Left lobe of liver (tissue), 2 donors: ENCODE measurements at places on chromosomes 2 and 18. TPM values are rescaled to one million over a fixed set of nuclear protein-coding genes. Genes with fewer than 3 reads are reported as not detected.

DNA sequence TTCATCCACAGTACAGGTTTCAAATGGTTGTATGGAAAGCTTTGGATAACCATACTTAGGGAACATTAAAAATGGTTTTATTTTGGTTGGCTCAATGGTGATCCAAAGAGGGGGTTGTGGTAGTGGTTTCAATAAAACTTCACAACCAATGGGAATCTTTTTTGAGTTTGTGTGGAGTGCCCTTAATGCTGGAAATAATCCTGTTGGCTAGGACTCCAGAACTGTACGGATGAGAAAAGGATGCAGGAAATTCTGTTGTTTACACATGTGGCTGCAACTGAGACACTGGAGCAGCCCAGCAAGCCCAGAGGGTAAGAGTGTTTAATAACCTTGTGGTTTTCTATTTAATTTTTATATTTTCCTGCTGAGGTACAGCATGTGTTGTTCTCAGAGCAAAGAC, at the start of gene CCDC102B:
TSS of gene CCDC102B (plus strand) at position 210 of the 400 bp plus-strand sequence. CDS start 38,684 bp downstream, outside the sequence.
- DNase-seq = no peak

The CFAP221 gene
- 1.2 TPM for total RNA-seq

GRCh38 chr2:155830351-155830750, 502.2 kb downstream of the NR4A2 start:
- no peak for DNase-seq

- DNase-seq = no peak
Measured at GRCh38 chr2:23100406-23100805, 284.6 kb upstream of the KLHL29 start.

DNA sequence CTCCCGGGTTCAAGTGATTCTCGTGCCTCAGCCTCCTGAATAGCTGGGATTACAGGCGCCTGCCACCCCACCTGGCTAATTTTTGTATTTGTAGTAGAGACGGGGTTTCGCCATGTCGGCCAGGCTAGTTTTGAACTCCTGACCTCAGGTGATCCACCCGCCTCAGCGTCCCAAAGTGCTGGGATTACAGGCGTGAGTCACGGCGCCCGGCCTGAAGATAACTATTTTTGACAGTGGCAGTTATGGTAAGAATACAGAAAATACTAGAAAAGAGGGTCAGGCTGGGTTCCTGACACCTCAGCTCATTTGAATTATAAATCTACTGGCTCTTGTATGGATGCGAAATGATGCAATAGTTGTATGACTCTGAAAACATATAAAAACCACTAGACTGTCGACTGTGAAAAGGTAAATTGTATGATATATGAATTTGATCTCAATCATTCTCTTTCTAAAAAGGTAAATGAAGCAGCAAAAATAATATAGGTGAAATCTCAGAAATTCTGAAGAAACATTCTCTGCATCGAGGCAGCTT, 11.1 kb upstream of the DGKD start:
- DNase-seq = no peak

The APLF gene
- total RNA-seq = 1.1 TPM

DNA sequence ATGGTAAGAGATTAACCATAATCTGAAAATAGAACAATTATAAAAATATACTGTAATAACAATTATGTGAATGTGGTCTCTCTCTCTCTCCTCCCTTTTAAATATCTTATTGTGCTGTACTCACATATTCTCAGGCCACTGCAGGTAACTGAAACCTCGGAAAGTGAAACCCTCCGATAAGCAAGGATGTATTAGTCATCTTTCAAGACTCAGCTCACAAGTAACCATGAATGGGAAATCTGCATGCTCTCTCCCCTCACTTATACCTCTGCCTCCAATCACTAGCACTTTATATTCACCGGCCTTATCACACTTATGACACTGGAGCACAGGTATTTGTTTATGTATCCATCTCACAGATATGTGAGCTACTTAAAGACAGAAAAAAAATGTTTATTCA, 139.7 kb downstream of the LRP2 start:
- no peak for DNase-seq

The ATP8B1 gene
- 12.1 TPM for total RNA-seq

- no peak for DNase-seq
Measured at GRCh38 chr18:44668270-44668975, 12.3 kb upstream of the SETBP1 start.

DNA sequence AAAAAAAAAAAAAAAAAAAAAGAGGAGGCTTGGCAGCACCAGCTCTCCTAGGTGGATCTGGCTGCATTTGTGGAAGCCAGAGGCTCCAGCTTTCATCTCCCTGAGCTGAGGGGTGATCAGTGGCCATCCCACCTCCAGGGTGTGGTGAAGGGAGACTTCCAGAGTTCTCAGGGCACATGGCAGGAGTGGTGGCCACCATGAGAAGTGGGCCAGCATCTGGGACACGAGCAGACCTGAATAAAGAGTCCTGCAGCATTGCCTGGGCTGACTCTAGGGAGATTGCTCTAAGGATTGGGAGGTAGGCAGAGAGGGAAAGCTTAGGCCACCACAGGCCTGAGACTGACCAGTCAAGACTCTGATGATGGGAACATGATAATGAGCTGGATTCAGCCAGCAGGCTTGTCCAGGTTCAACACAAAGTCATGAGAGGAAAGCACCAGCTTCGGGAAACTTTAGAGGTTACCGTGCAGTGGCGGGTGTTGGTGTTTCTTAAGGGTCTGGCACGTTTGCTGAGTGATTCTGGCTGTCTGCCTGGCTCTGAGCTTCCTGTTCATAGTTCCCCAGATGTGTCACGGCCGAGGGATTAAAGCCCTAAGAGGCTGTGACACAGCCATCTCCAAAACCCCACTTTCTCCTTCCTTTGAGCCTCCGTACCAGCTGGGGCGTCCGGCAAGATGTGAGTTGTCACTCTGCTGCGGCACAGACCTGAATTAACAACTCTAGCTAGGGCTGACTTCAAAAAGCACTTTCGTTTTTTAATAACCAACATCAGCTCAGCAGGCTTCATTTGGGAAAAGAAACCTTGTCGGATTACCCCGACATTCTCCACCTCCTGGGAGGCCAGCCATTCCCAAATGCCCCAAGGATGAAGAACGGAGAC, 38.3 kb upstream of the IL1R1 start:
- peak; percentile 73 for DNase-seq

The RESP18 gene
- not detected for total RNA-seq

The VIL1 gene
- 2.6 TPM for total RNA-seq

- DNase-seq = no peak
Measured at GRCh38 chr18:6132751-6133368, 237.5 kb upstream of the TMEM200C start.

DNA sequence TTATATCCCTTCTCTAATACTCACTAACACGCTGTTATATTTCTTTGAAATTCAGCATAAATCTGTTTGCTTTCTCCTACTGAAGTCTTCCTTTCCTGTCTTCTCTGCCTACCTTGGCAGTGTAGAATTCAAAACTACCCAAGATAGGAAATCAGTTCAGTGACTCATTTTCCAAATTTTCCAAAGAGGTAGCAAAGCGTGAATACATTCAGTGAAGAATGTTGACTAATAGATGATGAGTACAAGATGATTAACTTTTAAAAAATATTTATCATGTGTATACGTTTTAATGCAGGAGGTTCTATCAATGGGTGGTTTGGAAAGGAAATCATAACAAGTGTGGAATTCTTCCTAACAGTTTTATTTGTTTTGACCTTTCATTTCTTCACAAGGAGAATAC, 201.9 kb upstream of the SLC8A1 start:
- DNase-seq = no peak

DNA sequence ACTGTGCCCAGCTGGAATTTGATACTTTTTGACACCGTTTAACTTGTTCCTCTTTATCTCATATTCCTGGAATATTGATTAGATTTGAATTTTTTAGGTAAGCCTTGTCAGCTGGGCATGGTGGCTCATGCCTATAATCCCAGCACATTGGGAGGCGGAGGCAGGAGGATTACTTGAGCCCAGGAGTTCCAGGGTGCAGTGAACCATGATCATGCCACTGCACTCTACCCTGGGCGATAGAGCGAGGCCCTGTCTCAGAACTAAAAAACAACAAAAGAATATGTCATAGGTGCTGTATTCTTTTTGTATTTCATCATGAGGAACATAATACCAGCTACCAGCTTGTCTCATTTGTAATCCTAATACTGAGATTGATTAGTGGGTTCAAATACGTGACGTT, 90.3 kb downstream of the ZNF532 start:
- no peak for DNase-seq

- no peak for DNase-seq
Measured at GRCh38 chr18:44594799-44595467, 85.8 kb upstream of the SETBP1 start.

DNA sequence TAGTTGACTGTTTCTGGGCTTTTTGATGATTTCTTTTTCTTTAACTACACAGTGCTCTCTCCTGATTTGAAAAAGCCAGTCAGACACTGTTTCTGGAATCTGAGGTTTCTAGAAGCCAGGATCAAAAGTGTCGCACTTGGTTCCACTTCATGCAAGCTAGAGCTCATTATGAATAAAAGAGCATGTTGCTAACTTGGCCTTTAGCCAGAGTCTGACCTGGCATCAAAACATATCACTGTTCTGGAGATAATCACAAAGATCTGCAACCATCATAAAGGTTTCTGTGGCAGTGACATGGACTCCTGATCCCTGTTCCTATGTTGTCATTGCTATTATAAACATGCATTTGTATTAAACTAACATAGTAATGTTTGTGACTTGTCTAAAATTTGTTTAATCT, 76.1 kb upstream of the MAPRE2 start:
- no peak for DNase-seq

- peak; percentile 75 for DNase-seq
Measured at GRCh38 chr18:77207540-77207939, 42.1 kb upstream of the GALR1 start.

The STAT4 gene
- total RNA-seq = 0.98 TPM

DNA sequence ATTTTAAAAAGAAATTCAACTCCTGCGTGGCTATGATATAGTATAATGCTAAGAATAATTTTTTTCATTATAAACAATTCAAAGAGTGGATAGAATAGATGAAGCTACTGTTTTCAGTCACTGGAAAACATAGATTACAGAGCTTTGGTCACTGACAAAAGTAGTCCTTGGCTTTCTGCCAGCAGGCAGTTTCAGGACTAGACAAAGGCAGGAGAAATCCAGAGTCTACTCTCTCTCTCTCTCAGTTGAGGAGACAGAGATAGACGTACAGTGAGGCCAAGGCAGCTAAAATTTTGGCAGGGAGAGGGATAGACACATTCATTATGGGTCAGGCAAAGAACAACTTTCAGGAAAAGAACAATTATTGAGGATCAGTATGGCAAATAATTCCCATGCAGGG, 491.4 kb upstream of the CRIM1 start:
- DNase-seq = no peak

The PROM2 gene
- 1.1 TPM for total RNA-seq

- no peak for DNase-seq
Measured at GRCh38 chr18:48920408-48921038, 30.2 kb downstream of the SMAD7 start.

- no peak for DNase-seq
Measured at GRCh38 chr18:56086786-56087185, 498.8 kb upstream of the TCF4 start.

DNA sequence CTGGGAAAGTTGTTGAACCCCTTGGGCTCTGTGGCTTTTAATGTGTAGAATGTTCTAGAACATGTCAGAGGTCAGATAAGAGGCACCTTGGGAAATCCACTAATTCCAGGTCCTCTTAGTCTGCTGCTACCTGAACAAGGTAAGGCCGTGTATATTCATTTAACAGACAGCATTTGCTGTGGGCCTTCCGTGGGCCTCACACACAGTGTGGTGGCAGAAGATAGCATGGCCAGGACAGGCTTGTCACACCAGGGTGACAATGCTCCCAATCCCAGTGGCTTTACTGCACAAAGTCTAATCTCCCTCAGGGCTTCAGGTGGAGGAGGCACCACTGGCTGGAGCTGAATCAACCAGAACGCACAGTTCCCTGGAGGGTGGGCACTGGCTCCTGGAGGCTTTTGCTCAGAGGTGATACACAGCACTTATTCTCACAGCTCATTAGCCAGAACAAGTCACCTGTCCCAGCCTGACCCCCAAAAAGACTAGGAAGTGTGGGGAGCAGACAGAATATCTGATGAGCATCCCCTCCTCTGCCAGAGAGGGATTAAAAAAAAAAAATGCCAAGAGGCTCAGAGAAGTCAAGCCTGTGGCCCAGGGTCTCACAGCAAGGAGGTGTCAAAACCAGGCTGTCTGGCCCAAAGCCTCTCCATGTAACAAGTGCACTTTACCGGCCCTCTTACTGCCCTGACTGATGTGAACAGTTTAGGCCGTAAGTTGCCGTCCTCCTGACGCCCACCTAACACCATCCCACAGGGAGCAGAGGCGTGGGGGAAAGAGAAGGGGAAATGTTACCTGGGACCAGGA, 216.9 kb upstream of the RAB6C start:
- no peak for DNase-seq

- DNase-seq = no peak
Measured at GRCh38 chr2:56357655-56358295, 174.0 kb downstream of the CCDC85A start.

- DNase-seq = no peak
Measured at GRCh38 chr2:157788201-157788600, 87.9 kb downstream of the ACVR1 start.

DNA sequence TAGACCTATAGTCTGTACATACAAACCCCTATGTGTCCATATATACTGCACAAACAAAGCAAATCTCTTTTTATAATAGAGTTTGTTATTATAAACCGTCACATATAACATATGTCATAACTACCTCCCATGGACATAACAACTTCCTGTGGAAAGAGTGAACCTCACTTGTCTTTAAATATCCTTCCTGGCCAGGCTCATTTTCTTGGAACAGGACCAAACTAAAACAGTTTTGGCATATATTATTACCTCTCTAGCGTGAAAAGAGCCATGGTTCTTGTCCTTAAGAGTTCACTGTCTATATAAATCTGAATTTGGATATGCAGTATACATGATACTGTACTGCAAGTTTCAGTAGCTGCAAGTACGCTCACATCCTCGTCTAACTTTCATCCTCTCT, 28.3 kb upstream of the DNAJC27 start:
- no peak for DNase-seq

- peak; percentile 90 for DNase-seq
Measured at GRCh38 chr2:233817995-233818638, 36.2 kb downstream of the HJURP start.

The SPATA3 gene
- not detected for total RNA-seq

The AAK1 gene
- total RNA-seq = 16.2 TPM

The PECR gene
- 95.5 TPM for total RNA-seq

GRCh38 chr2:208807756-208808155, 401.2 kb downstream of the PTH2R start:
- no peak for DNase-seq

- no peak for DNase-seq
Measured at GRCh38 chr2:48250943-48251342, 279.0 kb upstream of the STON1 start.

GRCh38 chr2:119567292-119567691, 23.0 kb downstream of the CFAP221 start:
- DNase-seq = no peak

- no peak for DNase-seq
Measured at GRCh38 chr2:64329848-64330247, 124.1 kb upstream of the LGALSL start.
